ENCODE measurements at places on chromosomes 6 and 20.

GRCh38 chr6:137099689-137100403, 55.1 kb upstream of the IL20RA start:
- peak; percentile 40 for DNase-seq

GRCh38 chr20:17895641-17896171, 72.9 kb downstream of the SNX5 start:
- no peak for DNase-seq

DNA sequence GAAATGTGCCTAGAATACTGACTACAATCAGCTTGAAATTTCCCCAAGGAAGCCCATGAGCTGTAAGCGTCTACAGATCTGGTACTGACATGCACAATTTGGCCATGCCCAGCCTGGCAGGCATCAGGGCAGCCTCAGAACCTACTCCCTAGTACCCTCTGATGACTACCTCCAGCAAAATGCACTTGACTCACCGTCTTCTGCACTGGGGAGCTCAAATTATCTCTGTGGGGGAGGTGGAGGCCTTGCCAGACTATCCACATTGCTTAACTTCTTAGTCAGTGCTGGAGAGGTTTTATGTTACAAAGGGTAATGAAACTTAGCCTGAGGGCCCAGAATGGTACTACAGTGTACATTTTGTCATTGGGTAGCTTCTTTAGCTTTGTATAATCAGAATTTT, 126.0 kb upstream of the ADGRF1 start:
- peak; percentile 56 for DNase-seq

DNA sequence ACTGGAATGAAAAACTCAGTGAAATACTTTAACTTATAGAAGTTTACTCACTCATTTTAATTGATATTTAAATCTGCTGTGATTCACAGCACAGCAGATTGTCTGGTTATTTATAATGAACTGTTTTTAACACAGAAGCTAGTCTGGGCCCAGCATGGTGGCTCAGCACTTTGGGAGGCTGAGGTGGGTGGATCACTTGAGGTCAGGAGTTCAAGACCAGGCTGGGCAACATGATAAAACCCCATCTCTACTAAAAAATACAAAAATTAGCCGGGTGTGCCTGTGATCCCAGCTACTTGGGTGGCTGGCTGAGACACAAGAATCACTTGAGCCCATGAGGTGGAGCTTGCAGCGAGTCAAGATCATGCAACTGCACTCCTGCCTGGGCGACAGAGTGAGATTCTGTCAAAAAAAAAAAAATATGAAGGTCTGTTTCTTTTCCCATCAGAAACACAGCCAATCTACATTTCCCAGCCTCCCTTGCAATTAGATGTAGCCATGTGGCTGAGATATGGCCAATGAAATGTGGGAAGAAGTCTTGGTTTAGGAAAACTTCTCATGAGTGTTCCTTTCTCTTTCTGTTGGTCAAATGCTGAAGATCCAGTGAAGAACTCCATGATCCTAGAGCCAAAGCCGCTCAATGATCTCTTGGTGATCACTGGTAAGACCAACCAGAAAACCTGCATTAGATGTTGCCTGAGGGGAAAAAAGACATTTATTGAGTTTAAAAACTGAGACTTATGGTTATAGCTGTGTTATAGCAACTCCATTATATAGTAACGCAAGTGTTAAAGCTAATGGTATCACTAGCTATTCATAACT, 31.3 kb upstream of the BTN3A2 start:
- no peak for DNase-seq

DNA sequence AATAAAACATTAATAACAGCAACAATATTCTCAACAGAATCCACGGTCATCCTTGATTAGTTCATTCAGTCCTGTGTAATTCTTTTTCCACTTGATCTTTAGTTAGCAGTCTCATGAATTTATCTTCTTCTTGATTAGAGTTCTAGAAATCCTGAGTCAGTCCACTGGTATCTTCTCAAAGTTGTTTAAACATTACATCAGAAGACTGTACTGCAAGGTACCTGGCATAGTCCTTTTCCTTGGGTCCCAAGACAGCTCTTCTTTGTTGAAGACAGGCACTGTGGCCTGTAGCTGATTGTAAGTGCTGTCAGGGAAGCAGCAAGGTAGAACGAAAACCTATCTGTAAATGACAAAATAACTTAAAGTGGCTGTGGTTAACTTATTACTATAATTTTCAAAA, 11.8 kb downstream of the MAP3K4 start:
- no peak for DNase-seq

- DNase-seq = no peak
These were observed 203.5 kb upstream of the TSHZ2 start for GRCh38 chr20:52768694-52769093.

GRCh38 chr20:32141465-32141980, 32.0 kb downstream of the TM9SF4 start:
- DNase-seq = no peak

GRCh38 chr20:20404633-20405032, 36.7 kb downstream of the INSM1 start:
- DNase-seq = no peak

DNA sequence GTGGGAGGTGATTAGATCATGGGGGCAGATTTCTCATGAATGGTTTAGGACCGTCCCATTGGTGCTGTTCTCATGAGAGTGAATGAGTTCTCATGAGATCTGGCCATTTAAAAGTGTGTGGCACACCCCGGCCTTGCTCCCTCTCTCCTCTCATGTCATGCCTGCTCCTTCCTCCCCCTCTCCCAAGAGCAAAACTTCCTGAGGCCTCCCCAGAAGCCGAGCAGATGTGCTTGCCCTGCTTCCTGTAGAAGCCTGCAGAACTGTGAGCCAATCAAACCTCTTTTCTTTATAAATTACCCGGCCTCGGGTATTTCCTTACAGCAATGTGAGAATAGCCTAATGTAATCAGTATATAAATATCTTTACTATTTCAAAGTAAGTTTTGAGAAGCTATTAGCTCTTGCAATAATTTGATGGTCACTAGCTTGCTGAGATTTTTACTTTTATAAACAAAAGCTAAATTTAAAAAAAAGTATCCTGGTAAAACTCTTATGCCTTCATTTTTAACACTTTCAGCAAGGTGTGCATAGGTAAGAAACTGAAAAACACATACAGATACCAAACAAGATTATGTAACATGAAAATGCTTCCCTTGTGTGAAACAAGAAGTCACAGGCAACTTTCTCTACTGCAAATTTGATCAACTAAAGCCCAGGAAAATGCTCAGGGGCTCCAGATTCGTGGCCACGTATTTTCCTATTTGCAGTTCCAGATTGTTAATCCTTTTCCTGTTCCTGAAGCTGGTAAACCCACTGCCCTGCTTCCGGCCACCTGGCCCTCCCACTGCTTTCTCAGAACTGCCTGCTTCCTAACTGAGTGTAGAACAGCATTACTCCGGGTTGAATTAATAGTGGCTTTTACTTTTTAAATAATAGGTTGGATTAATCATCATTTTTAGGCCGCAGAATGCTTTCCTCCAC, 395.1 kb upstream of the CNR1 start:
- DNase-seq = no peak

DNA sequence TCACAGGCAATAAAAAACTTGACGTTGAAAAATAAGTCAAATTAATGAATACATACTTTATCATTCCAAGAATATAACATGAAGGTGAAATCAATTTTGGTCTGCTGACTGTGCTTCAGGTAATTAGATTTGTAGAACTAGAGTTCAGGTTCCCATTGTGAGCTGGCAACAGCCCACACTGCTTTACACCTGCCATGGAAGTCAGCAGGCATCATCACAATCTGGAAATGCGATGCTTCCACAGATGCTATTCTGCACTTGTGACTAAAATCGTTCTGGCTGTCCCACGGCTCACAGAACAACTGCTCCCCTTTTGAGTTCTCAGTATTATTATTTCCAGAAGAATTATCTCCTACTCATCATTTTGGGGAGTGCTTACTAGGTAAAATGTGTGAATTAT, 62.6 kb upstream of the THEMIS start:
- DNase-seq = no peak

DNA sequence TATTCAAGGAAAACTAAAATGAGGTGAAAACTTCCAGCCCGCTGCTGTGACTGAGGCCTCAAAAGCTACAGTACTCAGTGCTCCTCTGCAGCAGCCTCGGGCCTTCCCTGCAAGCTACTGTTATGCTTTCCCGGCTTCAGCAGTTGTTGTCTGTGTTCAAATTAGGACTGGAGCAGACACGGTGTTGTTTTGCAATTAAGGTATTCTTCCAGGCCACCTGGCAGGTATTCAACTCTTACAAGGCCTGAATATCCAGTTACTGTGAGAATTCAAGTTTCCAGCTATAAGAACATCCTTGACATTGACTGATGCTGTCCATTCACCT, 10.7 kb downstream of the TXNDC5 start:
- no peak for DNase-seq

GRCh38 chr20:24779131-24779530, 169.9 kb upstream of the CST7 start:
- no peak for DNase-seq

GRCh38 chr6:119233312-119233984, 116.1 kb downstream of the MAN1A1 start:
- DNase-seq = no peak

DNA sequence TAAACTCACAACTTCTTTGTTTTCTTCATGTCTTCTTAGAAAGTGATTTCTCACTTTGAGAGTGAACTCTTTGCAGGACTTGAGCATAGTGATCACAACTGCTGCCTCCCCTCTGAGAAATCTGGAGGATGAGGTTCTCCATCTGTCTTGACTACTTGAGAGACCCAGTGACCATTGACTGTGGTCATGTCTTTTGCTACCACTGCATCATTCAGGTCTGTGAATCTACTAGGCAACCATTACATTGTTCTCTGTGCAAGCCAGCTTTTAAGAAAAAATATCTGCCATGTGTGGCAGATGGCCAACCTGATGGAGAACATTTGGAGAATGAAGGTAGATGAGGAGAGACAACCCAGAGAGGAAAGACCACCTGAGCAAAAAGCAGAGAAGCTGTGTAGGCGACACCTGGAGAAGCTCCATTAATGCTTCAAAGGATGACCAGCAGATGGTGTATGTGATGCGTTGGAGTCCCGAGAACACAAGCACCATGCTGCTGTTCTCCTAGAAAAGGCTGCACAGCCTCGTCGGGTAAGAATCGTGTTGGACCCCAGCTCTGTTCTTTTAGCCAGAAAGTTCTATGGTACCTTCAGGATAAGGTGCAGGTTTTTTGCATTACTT, 25.1 kb upstream of the TRIM26 start:
- DNase-seq = peak; percentile 48

- DNase-seq = no peak
These were observed 21.4 kb upstream of the PRDM1 start for GRCh38 chr6:106064756-106065155.

DNA sequence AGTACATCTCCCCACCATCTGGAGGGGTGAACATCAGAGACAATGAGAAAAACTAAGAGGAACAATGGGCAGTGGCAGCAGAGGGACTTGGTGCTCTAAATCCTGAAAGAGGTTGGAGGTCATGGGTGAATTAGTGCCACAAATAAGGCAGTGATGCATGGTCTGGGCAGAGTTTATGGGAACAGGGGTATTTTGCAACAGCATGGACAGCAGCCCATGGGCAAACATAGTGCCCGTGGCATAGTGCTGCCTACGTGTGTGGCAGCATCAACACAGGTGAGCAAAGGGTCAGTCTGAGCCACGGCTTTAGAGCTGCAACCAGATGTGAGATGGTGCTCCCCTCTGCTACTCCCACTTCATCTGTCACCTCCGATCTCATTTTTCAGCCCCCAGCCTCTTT, 459.1 kb upstream of the CITED2 start:
- DNase-seq = no peak

DNA sequence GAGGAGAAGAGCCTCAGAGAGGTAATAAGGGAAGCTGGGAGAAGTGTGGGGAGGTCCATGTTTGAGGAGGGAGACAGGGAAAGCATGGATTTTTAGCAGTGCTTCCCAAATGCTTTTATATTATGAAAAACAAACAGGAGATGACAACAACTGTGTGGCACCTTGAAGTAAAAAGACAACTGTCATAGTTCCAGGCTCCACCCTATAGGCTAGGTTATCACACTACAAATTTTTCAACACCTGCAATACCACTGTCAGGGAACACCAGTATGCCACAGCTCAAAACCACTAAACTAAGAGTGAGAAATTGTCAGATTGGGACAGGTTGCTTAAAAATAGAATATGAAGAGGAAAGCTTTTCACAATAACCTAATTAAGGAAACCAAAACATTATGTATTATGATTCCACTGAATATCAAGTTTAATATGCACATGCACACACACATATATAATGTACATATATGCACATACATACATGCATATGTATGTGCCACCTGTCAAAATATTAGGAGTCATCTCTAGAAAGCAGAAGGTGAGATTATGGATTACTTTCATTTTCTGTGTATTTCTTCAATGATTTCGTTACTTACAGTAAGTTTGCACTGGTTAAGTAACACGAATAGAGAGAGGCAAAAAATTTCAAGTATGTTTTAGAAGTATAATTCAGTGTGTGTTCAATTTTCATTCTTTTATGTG, 261.2 kb downstream of the PTPRK start:
- DNase-seq = no peak

DNA sequence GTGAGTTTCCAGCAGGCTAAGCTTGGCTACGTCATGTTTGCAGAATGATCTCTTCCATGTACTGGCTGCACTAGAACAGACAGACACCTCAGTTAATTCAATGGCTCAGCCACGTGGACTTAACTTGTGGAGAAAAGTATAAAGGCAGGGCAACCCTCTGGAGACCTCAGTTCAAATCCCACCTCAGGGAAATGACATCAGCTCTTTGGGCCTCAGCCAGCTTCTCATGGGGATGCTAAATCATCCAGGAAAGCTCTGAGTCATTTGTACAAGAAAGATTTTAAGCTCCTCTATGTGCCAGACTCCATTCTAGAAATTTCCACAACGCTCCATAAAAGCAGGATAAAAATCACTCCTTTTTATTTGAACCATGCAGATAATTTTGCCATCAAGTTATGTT, 128.5 kb upstream of the SALL4 start:
- peak; percentile 51 for DNase-seq

GRCh38 chr6:21885532-21886114, 292.1 kb downstream of the SOX4 start:
- DNase-seq = peak; percentile 41

DNA sequence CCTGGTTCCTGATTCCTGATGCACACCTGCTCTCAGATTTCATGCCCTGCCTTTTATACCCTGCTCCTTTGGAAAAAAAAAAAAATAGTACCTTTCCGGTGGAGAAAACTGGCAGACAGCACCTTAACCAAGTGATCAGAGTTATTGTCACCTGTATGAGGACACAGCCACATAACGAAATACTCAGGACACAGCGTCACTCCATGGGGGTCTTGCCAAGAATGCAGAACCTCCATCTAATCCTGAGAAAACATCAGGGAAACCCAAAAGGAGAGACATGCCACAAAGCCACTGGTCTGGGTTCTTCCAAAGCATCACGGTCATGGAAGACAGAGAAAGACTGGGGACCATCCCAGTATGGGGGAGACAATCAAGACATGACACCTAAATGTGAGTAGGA, 29.1 kb downstream of the BFSP1 start:
- peak; percentile 47 for DNase-seq
